Ovary (tissue), 10 donors: ENCODE measurements at places on chromosomes 1 and 21.

DNA sequence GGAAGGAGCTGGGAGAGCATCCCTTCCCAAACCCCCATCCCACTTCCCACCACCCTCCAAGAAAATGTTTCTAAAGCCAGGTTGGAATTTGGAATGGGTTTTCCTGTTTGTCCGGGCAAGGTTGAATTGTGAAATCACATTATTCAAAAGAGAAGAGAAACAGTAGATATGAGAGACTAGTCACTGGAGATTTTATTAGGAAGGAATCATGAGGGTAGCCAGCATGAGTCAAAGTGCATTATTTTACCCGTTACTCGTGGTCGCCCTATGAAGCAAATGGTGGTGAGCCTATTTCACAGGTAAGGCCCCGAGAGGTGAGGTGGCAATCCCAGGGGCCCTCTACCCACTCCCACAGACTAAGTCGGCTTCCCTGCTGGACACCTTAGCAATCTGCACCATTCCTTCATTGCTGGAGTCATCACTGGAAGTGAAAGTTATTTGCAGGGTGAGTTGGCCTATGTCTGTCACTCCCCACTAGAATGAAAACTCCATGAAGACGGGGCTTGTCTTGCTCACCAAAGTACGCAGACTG, 52.8 kb downstream of the TOMM20 start:
- DNase-seq = no peak

GRCh38 chr1:40495315-40495903, 13.2 kb upstream of the EXO5 start:
- DNase-seq = no peak

- no peak for DNase-seq
Measured at GRCh38 chr1:22500471-22500870, 48.8 kb downstream of the ZBTB40 start.

- peak; percentile 44 for DNase-seq
Measured at GRCh38 chr1:211327346-211327921, 801 bp downstream of the TRAF5 start.

DNA sequence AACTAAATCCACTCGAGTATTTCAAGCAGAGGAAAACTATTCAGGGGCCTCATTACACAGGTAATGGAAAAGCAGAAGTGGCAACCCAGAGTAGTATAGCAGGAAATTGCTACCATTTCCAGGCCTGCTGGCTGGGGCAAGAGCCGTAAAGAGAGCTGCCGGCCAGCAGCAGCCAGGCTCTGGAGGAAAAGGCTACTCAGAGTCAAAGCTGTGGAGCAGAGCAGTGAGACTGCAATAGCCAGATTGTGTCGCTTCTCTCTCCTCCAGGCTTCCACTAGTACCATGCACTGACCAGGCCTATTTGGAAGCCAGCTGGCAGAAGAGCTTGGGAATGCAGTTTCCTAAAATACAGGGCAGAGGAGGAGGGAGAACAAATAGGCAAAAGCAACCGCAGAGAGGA, 155.5 kb downstream of the OMA1 start:
- no peak for DNase-seq

- peak; percentile 57 for DNase-seq
Measured at GRCh38 chr1:111204201-111204982, 3.9 kb upstream of the DENND2D start.

- no peak for DNase-seq
Measured at GRCh38 chr1:152182944-152183361, 23.9 kb upstream of the RPTN start.

DNA sequence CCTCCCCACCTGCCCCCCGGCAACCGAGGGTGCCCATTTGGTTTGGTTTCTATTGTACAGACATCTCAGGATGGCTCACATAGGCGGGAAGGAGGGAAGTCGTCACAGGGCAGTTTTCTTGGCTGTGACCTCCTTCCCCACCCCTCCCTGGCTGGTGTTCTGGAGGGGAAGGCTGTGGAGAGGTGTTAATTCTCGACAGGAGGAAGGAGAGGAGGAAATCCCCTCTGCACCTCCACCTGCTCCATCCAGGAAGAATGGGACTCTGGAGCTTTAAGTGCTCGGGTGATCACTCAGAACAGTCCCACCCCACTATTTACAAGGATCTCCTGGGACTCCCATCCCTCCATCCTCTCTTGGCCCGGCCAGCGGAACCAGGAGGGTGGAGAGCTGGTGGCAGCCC, 7.6 kb downstream of the MEX3A start:
- no peak for DNase-seq

GRCh38 chr1:228839656-228840055, 104.4 kb downstream of the RHOU start:
- DNase-seq = no peak
